ENCODE measurements at places on chromosomes 7 and 10.

- no peak for ATAC-seq
Measured at GRCh38 chr7:106613848-106614560, 47.0 kb downstream of the CCDC71L start.

GRCh38 chr7:363626-364025 is 73.7 kb downstream of the FOXL3 start:
- no peak for ATAC-seq

DNA sequence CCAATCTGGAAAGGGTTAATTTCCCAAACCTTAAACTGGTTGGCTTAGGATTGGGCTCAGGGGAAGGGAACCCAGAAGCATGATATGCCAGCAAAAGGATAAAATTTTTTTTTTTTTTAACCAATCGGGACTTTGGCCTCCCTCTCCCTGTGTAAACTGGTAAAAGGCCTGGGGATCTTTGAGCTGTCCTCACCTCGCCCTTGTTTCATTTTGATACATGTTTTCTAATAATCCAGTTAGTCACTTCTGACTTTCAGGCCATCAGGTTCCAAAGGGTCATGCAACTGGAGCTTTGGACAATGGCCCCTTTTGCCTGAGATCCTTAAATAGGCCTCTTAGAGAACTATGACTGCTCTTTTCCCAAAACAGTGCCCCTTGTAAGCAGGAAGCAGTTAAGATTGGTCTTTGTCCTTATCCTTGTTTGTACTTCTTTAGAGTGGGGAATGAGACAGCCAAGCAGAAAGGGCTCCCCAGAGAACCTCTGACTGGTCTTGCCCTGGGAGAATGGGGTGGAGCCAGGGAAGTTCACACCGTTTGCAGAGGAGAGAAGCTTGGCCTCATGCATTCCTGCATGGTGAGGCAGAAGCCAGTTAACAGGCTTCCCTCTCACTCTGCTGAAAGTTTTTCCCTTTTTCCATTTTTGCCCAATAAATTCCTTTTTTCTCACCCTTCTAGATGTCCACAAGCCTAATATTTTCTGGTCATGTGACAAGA is 424.2 kb upstream of the CNTNAP2 start:
- no peak for ATAC-seq

DNA sequence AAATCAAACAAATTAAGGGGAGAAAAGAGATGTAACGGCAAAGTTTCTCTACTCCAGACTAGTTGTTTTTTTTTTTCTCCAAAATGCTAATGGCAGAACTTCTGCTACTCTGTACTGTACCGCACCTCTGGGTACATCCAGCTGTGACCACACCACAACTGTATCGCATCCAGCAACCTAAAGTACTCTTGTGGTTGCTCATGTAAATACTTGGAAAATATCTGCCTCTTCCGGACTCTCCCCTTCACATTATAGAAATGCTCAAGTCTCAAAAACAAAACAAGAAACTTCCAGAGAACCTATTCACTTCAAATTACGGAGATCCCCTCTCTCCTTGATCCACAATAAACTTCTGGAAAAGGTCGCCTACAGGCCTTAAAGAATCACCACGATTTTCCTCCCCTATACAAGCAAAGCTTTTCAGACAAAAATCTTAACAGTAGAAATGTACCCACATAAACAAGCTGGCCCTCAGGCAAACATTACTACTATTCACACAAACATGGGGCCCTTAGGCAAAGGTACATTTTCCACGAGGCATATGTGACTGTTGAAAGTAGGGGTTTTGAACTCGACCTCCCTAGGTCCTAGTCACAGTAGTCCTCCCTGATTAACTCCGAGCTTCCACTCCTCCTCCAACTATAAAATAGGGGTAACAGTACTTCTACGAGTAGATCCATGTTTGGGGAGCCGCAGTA is 222.9 kb upstream of the MKLN1 start:
- ATAC-seq = no peak

DNA sequence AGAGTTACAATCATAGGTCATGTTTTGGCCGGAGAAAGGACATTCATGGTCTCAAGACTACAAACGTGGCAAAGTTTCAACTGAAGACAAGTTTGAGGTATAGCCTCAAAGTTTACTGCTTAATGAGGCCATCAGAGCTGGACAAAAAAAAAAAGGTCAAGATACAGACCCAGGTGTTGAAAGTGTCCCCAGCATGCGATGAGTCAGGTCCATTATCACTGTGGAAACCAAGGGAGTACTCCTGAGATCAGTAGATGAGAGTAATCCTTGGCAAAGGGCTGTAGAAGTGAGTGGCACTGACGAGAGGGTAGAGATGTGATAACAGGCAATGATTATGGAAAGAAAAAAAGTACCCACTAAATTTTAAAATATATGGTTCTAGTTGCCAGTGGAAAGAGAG is 80.1 kb upstream of the LRRN3 start:
- ATAC-seq = no peak

- ATAC-seq = no peak
Measured at GRCh38 chr7:120949998-120950538, 509 bp upstream of the ING3 start.

DNA sequence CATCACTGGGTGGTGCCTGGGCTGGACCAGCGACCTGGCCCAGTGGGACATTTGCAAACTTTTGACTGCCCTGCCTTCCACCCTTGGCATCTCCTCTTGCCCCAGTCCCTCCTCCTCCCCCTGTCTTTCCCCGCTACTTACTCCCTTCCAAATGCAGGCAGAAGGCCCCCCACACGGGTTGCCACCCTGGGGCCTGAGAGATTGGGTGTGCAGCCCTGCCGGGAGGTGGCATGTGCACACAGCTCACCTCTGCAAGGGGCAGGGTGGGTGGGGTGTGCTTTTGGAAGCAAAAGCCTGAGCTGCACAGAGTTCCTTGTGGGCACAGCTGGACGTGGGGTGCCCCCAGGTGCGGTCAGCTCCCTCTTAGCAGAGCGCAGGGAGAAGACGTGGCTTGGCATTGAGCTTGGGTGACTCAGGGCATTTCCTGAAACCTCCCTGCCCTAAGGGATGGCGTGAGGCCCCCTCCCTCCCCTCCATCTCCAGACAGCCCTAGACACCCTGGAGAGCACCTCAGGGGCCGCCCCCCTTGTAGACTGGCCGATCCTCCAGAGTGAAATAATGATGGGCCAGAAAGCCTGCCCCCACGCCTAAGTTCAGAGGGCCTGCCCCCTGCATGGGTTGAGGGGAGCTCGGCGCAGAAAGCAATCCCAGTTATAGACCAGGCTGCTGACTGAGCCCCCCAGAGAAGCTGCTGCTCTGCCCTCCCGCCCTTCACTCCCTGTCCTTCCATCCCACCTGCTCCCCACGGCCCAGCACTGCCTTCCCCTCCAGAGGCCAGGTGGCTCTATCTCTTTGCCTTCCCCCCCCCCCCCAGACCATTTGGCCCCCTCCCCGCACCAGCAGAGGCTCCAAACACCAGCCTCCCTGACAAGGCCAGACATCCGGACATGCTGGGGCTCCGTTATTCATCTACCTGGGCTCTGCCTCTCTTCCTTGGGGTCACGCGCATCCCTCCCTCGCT is 2.3 kb upstream of the SHH start:
- no peak for ATAC-seq

GRCh38 chr7:147639751-147640150 is 950.8 kb upstream of the C7orf33 start:
- no peak for ATAC-seq

- ATAC-seq = peak; percentile 72
Measured at GRCh38 chr10:70052462-70053217, at the start of gene MACROH2A2. Gene MACROH2A2 (plus strand): TSS chr10:70052846. CDS start chr10:70075659, 22,813 bp downstream.

DNA sequence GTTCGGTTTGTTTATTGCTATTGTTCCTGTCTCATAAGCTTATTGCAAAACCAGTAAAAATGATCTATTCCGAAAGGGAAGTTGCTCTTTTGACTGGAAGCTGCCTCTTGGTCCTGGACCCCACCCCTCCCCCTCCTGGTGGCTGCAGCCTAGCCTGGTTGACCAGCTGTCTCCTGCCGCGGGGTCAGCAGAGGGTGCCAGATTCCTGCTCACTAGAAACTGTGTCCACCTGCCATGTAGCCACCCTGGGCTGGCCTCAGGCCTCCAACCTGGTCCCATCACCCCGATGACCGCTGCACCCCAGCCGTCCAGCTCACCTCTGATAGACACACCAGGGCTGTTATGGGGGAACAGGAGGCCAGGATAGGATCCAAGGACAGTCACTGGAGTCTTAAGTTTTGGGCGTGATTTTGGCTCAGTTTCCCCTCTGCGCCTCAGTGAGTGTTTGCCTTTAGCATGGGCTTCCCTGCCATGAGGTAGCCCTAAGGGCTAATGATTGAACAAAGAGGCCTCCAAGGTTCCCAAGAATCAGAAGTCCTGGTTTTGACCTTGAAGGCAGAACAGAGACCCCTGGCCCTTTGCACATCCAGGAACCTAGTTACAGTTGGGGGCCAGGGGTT is 32.9 kb upstream of the SLF2 start:
- no peak for ATAC-seq

- no peak for ATAC-seq
Measured at GRCh38 chr7:24216576-24217125, 67.3 kb upstream of the NPY start.

GRCh38 chr7:94602181-94602580 is 53.8 kb downstream of the SGCE start:
- ATAC-seq = no peak

- ATAC-seq = no peak
Measured at GRCh38 chr10:52623761-52624160, 148.8 kb downstream of the MBL2 start.

- no peak for ATAC-seq
Measured at GRCh38 chr7:2621061-2621828, 10.5 kb upstream of the TTYH3 start.

DNA sequence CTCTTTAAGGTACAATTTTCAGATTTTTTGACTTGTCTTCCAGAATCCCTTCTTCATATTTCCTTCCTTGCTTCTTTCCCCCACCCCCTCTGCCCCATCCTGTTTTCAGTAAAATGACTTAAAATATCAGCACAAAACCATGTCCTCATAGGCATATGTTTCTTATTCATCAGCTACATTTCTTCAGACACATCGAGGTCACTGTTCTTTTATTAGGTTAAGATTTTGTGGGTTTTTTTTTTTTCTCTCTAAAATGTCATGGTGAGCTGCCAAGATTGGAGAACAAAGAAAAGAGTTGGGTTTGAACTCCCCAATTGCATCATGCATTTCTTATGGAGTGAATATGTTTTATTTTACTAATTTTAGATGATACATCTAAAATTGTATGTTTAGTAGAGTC is 35.8 kb downstream of the LAMB4 start:
- no peak for ATAC-seq

GRCh38 chr7:4230352-4230751 is 451.7 kb upstream of the FOXK1 start:
- ATAC-seq = no peak

DNA sequence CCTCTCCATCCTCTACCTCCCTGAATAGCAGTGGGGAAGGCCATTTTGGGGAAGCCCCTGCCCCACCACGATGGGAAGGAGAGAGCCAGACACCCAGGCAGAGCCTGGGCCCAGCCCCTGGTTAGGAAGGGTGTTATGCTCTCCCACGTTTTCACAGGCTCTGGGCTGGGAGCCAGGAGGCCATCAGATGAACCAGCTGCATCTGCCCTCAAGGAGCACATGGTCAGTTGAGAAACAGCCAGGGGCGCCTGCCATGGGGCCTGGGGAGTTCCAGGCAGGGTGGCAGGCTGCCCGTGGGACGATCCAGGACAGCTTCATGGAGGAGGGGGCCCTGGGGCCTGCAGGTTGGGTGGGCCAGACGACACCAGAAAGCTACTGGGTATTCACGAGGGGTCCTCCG is 47.5 kb downstream of the CAMK2B start:
- no peak for ATAC-seq

- no peak for ATAC-seq
Measured at GRCh38 chr10:124142006-124142739, 48.8 kb upstream of the CHST15 start.

DNA sequence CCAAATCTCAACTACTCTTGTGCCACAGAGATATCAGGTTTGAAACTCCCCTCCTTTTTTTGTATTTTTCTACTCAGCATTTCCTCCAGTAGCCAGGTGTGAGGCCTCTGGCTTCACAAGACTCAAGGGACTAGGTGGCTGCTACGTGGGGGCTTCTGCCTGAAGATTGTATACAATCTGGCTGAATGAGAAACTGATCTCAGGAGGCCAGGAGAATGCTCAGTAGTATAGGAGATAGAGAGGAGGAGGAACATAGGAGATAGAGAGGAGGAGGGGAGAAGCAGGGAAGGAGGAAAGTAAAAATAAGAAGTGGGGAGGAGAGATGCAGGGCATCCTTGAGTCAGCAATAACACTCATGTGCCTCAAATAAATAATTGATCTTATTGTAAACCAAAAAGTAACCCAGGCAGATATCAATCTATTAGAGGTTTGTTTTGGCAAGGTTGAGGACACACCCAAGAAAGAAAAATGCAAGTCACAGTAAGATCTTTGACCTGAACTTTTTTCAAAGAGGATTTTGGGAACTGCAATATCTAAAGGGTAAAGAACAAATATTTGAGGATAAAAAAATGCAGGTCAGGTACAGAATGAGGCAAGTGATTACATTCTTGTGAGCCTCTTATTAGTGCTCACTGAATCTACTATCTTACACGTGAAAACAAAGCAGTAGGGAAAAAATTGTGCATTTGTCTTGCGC is 36.8 kb downstream of the AKR1C8 start:
- no peak for ATAC-seq

GRCh38 chr7:150435390-150436073 is 14.9 kb upstream of the GIMAP8 start:
- ATAC-seq = peak; percentile 66

DNA sequence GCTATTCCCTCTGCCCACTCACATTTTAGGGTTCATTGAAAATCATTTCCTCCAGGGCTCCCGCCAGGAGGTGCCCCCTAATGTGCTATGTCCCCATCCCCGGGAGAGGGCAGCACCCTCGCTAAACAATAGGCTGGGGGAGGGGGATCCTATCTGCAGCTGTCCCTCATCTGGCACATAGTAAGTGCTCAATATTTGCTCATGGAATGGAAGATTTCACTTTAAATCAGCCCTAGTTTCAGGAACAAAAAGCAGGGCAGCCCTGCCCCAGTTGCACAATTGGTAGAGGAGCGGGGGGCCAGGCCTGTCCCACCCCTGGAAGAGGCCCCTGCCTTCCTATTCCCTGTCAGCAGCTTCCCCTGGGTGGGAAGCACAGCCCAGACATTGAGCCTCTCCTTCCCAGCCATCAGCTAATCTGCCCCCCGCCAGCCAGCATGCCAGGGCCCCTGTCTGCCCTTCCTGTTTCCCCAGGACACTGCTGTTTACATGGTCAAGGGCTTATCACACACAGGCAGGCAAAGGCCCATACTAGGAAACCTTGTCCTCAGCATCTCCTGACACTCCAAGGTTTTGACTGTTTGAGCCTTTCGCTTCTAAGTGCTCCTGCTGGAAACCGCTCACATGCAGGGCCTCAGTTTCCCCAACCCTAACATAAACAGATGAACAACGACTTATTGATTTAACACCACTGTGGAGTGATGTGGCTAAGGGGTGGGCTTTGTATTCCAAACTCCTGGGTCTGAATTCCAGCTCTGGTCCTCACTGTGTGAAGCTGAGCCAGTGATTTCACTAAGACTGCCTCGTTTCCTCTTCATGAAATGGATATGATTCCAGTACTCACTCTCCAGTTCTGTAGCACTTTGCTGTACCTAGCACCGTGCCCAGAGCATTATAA is 130.7 kb upstream of the ZMIZ1 start:
- peak; percentile 11 for ATAC-seq

GRCh38 chr10:126702181-126702580 is 31.7 kb upstream of the C10orf90 start:
- ATAC-seq = no peak
